ENCODE measurements at places on chromosomes 4 and X.

DNA sequence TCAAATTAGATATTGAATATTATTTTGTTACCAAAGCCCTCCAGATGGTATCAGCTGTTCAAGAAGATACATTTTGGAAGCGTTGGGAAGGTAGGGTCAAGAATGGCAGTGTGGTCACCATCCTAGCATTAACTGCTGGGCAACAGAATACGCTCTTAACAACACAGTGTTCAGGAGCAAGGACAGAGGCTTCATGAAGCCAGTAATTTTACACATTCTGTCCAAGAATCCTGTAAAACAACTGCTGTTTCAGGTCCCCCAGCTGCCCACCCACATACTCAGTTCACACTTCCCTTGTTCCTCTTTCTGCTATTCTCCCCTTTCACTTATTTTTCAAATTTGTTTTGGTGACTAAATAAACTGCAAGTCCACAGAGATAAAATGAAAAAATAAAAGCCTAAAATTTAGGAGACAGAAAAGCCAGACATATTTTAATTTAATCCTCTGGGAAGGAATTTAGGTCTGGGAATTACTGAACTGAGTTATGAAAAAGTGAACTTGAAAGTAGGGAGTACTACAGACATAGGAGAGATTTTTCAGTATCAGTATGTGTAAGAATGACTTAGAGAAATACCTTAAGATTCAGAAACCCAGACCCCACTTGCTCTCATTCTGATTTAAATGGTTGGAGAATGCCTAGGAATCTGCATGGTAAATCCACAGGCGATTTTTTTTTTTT lies 406.7 kb downstream of the MAPK10 start:
- no peak for DNase-seq

- DNase-seq: no peak
These were observed 9.4 kb downstream of the IL15 start for GRCh38 chr4:141645611-141646340.

GRCh38 chr4:163701916-163702315 lies 207.4 kb downstream of the TMA16 start:
- DNase-seq: no peak

DNA sequence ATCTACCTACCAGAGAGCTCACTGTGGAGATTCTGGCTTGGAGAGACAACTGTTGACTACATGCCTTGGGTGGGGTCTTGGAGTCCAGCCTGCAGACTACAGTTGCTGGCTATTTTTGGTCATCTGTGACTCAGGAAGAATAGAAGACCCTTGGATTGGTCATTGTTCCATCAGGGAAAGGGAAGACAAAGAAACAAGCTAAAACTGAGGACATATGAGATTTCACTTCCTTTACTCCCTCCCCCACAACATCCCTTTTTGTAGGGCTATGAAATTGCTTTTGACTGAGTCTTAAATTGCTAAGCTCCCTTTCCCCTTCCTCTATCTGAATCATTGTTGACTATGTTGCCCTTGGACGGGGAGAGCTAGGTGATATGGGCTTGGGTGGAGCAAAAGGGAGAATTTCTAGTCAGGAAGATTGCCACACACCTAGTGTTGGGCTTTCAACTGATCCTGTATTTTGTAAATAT lies 11.7 kb downstream of the MSN start:
- no peak for DNase-seq

DNA sequence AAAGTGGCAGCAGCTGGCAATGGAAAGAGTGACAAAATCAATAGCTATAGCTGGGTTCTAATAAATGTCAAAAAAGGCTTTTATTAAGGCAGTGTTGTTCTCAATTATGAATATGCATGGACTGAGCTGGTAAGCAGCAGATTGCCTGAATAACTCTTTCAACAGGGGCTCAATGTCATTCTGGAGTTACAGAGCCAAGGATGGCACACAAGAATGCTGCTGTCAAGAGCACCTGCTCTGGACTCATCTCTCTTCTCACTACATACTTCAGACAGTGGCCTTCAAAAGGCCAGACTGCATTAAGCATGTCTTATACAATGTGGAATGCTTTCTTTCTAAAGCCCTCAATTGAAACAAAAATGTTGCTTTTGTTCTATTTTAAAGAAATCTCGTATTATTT lies 351.4 kb downstream of the KLHL13 start:
- no peak for DNase-seq

- DNase-seq: no peak
These were observed 670.3 kb downstream of the KCTD8 start for GRCh38 chr4:43778187-43778915.

GRCh38 chr4:154958621-154959358 lies 177.7 kb downstream of the RBM46 start:
- no peak for DNase-seq

GRCh38 chr4:110780538-110780937 lies 157.7 kb upstream of the PITX2 start:
- no peak for DNase-seq
